AG20443 (cell line): ENCODE measurements at places on chromosomes 2 and 18.
A peak's percentile ranks its signal among the peaks of the same experiment; 100 is the strongest.

DNA sequence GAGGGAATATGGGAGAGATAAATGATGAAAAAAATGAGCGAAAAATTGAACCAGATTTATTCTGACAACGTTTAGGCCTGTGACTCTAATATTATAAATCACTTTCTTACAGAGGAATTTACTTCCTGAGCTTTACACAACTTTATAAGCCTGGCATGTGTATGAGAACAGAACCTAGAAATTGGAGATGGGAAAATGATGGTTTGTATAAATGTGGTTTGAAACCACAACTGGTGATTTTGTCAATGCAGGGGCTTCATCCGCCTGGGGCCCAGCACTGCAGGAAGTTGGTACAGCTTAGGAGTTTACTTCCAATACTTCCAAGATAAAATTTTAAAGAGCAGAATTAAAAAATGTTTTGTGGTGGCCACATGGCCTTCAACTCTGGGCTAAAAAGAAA is 82.3 kb downstream of the VAPA start:
- DNase-seq = no peak

GRCh38 chr18:7764405-7764804 is 197.3 kb downstream of the PTPRM start:
- DNase-seq = no peak

- no peak for DNase-seq
Observed at GRCh38 chr2:172307800-172308199, 119.6 kb upstream of the ITGA6 start.

DNA sequence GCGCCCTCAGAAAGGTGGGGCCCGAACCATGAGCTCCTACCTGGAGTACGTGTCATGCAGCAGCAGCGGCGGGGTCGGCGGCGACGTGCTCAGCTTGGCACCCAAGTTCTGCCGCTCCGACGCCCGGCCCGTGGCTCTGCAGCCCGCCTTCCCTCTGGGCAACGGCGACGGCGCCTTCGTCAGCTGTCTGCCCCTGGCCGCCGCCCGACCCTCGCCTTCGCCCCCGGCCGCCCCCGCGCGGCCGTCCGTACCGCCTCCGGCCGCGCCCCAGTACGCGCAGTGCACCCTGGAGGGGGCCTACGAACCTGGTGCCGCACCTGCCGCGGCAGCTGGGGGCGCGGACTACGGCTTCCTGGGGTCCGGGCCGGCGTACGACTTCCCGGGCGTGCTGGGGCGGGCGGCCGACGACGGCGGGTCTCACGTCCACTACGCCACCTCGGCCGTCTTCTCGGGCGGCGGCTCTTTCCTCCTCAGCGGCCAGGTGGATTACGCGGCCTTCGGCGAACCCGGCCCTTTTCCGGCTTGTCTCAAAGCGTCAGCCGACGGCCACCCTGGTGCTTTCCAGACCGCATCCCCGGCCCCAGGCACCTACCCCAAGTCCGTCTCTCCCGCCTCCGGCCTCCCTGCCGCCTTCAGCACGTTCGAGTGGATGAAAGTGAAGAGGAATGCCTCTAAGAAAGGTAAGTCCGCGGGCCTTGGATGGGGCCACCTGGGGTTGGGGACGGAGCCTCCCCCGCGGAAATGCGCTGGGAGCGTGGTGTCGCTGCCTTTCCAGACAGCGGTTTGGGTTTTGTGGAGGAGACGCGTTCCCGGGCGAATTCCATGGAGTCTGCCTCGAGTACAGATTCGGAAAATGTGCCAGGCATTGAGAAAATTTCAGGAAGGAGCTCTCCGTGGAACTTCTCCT is 559 bp downstream of the HOXD1 start:
- DNase-seq = peak; percentile 37

DNA sequence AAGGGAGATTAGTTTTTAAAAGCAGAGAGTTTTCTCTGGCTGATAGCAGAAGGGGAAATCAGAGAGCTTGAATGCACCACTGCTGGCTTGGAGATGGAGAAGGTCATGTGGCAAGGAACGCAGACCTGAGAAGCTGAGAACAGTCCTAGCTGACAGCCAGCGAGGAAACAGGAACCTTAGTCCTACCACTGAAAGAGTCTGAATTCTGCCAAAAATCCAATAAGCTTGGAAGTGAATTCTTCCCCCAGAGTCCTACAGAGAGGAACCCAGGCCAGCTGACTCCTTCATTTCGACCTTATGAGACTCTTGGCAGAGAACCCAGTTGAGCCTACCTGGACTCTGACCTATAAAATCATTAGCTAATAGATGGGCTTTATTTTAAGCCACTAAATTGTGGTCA is 371.9 kb upstream of the TNP1 start:
- DNase-seq = no peak

GRCh38 chr2:1246239-1246638 is 167.0 kb upstream of the TPO start:
- DNase-seq = no peak

DNA sequence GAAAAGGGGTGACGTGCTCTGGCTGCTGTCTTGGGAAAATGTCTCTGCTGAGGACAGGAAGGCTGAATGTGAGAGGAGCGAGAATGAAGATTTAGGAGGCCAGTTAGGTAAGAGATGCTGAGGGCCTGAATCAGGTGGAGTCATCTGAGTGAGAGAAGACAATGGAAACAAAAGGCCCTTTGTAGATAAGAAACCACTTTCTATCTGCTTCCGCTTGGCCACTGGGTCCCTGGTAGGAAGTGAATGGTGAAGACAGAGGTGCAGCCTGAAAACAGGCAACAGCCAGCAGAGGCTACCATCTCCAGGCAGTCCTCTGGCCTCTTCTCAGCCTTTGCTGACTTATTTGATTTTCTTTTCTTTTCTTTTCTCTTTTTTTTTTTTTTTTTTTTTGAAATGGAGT is 374.0 kb upstream of the SLC14A2 start:
- DNase-seq = no peak

DNA sequence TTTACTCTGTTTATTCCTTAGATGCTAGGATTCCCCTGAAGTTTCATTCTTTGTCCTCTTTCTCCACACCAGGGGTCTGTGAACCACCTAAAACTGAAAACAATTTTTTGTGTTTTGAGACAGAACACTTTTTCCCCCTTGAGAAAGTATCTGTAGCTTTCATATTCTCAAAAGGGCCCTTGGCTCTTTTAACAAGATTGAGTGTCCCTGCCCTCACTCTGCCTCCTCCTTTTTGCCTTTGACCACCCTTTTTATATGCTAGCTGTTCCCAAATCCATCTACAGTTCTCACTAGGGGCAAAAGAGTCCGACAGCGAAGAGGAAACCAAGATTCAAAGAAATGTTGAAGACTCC is 883 bp upstream of the EHBP1 start:
- no peak for DNase-seq

DNA sequence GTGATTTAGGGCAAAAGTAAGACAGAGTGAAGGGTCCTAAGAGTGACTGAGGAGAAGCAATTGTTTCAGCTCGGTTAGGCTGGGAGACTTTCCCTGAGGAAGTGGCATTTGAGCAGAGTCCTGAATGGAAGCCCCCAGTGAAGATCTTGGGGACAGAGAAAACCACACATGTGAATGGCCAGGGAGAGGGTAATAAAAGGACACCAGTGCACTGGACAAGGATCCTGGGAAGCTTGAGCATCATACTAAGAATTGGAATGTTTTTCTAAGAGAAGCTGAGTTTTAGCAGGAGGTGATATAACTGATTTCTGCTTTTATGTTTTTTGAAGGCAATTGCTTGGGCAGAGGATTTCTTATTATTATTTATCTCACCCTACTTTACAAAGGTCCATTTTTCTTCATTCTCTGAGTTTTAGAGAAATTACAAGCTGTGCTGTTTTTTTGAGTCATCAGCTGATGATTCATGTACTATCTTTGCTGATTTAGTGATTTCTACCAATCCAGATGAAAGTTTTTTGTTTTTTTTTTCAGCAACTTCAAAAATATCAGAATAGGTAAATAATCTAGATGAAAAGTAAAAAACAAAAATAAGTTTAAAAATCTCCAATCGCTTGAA is 43.5 kb downstream of the MFSD6 start:
- peak; percentile 34 for DNase-seq

DNA sequence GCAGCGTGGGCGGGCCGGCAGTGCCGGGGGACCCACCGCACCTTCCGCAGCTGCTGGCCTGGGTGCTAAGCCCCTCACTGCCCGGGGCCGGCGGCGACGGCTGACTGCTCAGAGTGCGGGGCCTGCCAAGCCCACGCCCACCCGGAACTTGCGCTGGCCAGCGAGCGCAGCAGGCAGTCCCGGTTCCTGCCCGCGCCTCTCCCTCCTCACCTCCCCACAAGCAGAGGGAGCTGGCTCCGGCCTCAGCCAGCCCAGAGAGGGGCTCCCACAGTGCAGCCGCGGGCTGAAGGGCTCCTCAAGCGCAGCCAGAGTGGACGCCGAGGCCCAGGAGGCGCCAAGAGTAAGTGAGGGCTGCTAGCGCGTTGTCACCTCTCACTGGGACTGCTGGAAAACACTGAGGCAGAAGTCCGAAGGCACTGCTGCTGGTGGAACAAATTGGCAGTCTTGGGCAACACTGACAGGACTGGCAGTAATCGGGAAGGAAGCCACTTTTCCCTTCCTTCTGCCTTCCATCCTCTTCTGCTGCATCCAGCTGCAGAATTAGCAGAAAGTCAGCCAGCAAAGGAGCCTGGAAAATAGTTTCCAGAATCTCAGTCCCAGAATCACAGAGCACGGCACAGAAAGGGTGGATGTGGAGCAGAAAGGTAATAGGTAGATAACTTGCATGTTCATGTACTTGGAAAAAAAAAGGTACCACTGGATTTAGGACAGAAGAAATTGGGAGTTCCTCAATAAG is 179.4 kb upstream of the FN1 start:
- no peak for DNase-seq

DNA sequence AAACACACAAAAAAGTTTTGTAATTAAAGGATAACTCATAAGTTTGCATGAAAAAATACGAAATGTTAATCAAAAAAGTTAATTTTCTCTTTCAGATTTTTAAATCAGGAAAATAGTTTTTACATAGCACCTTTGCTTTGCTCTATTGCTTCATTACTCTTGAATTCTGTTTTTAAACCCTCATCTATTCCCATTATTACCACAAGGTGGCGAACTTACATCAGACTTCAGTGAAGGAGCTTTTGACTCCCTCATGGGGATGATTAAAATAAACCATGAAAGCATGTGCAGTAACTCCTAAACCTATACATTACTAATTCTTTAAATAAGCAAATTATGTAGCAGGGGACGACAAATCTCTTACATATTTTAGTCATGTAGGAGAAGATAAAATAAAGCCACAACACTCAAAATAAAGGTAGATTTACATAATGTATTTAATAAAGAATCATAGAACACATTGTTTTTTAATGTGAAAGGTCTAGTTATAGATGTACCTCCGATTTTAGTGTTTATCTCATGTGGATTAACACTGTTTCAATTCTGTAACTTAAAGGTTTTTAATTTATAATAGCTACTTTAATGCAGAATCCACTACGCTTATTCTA is 105.2 kb downstream of the NETO1 start:
- peak; percentile 43 for DNase-seq

DNA sequence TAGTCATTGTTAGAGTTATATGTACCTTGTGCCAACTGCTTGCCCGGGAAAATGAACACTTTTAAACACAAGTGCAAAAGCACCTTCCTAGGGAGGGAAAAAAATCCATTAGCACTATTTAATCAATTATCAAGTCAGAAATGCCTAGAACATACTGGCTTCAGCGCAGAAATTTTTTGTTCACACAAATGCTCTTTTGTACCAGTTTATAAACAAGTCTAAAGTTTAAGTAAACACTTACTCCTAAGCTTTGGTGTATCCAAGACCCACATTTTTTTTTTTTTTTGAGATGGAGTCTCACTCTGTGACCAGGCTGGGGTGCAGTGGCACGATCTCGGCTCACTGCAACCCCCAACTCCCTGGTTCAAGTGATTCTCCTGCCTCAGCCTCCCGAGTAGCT is 30.6 kb downstream of the GFPT1 start:
- DNase-seq = no peak
